ENCODE measurements at places on chromosomes 2 and 18. TPM values are rescaled to one million over a fixed set of nuclear protein-coding genes. Genes with fewer than 3 reads are reported as not detected.

SLC23A3 gene
- 0.24 TPM for polyA plus RNA-seq

ALK gene
- polyA plus RNA-seq, result not detected

DNA sequence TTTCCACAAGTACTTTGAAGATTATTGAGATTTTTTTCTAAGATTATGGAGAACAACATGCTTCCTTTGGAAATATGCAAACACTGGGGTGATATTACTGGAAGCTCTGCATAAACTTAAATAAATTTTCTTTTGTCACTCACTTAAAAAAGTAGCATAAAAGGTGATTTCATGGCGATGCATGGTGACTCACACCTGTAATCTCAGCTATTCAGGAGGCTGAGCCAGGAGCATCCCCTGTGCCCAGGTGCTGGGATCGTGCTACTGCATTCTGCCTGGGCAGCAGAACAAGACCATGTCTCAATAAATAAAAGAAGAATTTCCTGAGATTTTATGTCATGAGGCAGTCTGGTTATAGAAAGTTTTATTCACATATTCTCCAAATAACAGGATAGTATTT lies 679.1 kb upstream of the CDH2 start:
- no peak overlapping the region for H3K27ac ChIP-seq
- H3K27me3 ChIP-seq, result no peaks in the 10 kb centered on the region
- no peak overlapping the region for H3K4me3 ChIP-seq
- no peaks in the 10 kb centered on the region for H3K36me3 ChIP-seq

- no peaks in the 10 kb centered on the region for H3K36me3 ChIP-seq
- no peak overlapping the region for H3K4me3 ChIP-seq
- DNase-seq, result no peak
- H3K27ac ChIP-seq, result no peak overlapping the region
- no peaks in the 10 kb centered on the region for H3K4me1 ChIP-seq
- no peaks in the 10 kb centered on the region for H3K27me3 ChIP-seq
Measured at GRCh38 chr18:1438458-1438910, 533.8 kb downstream of the ADCYAP1 start.

GRCh38 chr2:73084971-73085370 lies 13.5 kb upstream of the SFXN5 start:
- no peak for DNase-seq
- H3K36me3 ChIP-seq, result no peaks in the 10 kb centered on the region
- peaks cover 3% of the 10 kb centered on the region for H3K27me3 ChIP-seq
- H3K4me1 ChIP-seq, result no peaks in the 10 kb centered on the region
- H3K4me3 ChIP-seq, result no peak overlapping the region

GRCh38 chr2:191250400-191250799 lies 5.2 kb downstream of the MYO1B start:
- H3K4me3 ChIP-seq, result no peak overlapping the region
- H3K4me1 ChIP-seq, result peaks cover 44% of the 10 kb centered on the region
- H3K27me3 ChIP-seq, result peaks cover 8% of the 10 kb centered on the region
- H3K36me3 ChIP-seq, result no peaks in the 10 kb centered on the region
- no peak for DNase-seq

- H3K4me3 ChIP-seq, result no peak overlapping the region
- no peaks in the 10 kb centered on the region for H3K27me3 ChIP-seq
- no peak for DNase-seq
- no peaks in the 10 kb centered on the region for H3K4me1 ChIP-seq
- no peak overlapping the region for H3K27ac ChIP-seq
- no peaks in the 10 kb centered on the region for H3K36me3 ChIP-seq
Measured at GRCh38 chr2:128622371-128622770, 303.7 kb upstream of the HS6ST1 start.

All from naive B cell (primary cell).